RPMI7951 (cell line): ENCODE measurements at places on chromosomes 3 and 15. TPM values are rescaled to one million over a fixed set of nuclear protein-coding genes. Genes with fewer than 3 reads are reported as not detected.

GRCh38 chr3:64559588-64559987 lies 128.2 kb downstream of the ADAMTS9 start:
- no peak for DNase-seq

DNA sequence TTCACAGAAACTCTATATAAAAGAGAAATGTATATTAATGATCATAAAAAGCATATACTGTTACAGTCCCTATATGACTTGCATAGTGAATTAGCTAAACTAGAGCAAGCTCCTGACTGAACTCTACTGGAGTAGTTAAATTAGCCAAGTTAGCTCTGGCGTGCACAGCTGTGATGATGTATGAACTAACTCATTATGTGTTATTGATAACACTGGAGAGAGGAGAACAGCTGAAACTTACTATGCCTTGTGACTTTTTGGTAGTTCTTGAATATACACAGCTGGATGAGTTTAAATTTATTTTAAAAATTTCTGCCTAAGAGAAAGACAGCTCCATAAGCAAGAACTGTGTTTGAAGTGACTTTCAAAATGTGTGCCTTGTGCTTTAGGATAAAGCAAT lies 8.1 kb downstream of the TIPARP start:
- DNase-seq = no peak

DNA sequence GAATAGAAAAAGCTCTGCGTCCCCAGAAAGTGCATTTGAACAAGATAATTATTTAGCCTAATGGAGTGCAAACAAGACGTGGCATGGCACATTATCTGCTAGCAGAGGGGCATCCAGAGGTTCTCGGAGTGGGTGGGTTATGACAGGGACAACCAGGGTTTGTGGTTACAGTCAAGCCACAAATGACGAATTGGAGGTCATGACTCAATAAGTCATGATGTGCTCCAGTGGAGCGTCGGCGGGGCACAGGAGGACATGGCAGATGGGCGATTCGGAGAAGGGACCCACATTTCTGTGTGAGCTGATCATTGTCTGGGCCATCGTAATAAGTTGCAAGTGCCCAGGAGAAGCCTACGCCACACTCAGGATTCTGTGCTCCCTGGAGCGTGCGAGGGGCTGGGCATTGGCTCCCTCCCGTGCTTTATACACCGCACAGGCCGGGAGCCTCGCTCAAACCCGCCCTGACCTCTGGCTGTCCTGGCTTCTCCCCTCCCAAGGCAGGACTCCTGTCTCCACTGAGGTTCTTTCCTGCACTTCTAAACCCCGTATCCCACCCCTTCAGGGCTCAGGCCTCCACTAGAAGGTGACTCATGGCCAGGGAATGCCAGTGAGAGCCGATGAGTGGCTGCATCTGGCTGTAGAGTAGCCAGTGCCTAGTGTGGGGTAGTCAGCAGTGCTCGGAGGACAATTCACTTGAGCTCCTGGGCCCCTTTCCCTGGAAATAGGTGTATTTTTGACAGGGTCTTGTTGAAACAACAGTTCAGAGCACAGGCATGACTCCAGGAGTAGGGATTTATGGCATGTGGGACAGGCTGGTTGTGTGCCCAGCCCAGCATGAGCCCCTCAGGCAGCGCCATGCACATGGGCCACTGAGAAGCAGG lies 67.4 kb downstream of the GRIP2 start:
- DNase-seq = peak; percentile 99

DNA sequence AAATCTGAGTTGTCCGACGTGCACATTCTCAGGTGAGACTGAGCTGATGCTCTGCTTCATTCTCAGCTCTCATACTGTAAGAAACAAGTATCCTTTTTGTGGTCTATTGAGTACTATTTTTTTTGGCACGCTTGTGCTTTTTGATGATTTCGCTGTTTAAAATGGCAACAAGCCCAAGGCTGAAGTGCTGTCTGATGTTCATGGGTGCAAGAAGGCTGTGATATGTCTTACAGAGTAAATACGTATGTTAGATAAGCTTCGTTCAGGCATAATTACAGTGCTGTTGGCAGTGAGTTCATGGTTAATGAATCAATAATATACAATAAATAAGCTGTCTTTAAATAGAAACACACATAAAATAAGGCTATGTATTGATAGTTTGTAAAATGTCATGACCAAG lies 27.2 kb downstream of the AQR start:
- DNase-seq = no peak

- peak; percentile 46 for DNase-seq
Measured at GRCh38 chr15:88255484-88256278, 858 bp downstream of the NTRK3 start.

DNA sequence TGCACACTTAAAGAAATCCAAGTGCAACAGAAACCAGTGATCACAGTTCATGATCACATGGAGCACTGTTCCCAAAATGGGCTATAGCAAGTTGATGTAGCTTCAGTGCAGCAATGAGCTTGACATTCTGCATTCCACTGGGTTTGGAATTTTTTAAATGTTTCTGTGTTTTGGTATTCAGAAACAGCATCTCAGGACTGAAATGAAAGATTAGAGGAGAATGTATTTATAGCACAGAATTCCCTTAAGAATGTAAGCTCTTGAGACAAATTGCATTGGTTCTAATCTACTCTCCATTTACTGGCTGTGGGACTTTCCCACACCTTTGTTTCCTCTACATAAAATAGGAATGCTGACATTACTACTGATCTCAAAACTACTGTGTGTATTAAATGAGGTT lies 162.7 kb downstream of the FGF12 start:
- DNase-seq = no peak

GRCh38 chr3:158701420-158702065 lies 29.1 kb upstream of the LXN start:
- DNase-seq = no peak

GRCh38 chr15:95872366-95872771 lies 458.1 kb upstream of the NR2F2 start:
- DNase-seq = no peak

DNA sequence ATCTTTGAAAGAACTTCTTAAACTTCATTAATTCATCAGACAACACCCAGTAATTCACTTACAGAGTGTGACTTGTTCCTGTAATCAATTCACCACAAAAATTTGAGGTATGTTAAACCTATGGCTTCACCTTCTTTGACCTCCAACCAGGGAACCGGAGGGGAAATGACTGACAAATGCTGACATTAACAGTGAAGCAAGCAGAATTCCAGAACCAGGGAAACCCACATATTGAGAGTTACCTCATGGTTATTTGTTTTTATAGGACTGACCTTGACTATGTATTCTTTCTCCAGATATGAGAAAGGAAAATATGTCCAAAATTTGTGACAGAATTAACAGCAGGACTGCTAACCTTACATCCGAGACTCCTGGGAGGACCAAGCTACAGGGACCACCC lies 2.7 kb downstream of the P3H2 start:
- peak; percentile 30 for DNase-seq

DNA sequence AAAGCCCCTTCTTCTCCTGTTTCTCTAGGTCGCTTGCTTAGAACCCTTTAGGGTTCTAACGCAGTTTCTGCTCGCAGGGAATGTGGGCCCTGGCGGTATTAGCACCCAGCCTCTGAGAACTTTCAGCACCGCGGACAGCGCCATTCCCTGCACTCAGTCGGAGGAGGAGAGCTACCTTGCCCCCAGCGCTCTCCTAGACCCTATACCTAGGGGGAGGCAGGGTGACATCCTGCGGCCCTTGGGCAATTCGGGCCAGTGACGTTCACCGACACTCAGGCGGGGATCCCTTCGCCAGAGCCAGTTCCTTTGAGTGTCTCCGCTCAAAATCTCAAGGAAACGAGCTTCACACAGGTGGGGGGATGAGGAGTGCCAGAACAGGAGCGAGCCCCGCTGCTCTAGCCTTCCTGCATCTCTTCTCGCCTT lies 1.3 kb downstream of the SLC7A14 start:
- peak; percentile 66 for DNase-seq

The RPP14 gene
- 15.3 and 18.2 TPM in 2 replicates for total RNA-seq

The CADM2 gene
- under 0.01 TPM in 1 of 2 replicates, not detected in the other for total RNA-seq

The PPP1R14D gene
- not detected in 2 replicates for total RNA-seq
